Germinal center (tissue), 1 donor: ENCODE measurements at places on chromosomes 11 and 22.
A peak's percentile ranks its signal among the peaks of the same experiment; 100 is the strongest.

GRCh38 chr22:43014316-43014868 lies 557 bp downstream of the PACSIN2 start:
- DNase-seq = no peak

DNA sequence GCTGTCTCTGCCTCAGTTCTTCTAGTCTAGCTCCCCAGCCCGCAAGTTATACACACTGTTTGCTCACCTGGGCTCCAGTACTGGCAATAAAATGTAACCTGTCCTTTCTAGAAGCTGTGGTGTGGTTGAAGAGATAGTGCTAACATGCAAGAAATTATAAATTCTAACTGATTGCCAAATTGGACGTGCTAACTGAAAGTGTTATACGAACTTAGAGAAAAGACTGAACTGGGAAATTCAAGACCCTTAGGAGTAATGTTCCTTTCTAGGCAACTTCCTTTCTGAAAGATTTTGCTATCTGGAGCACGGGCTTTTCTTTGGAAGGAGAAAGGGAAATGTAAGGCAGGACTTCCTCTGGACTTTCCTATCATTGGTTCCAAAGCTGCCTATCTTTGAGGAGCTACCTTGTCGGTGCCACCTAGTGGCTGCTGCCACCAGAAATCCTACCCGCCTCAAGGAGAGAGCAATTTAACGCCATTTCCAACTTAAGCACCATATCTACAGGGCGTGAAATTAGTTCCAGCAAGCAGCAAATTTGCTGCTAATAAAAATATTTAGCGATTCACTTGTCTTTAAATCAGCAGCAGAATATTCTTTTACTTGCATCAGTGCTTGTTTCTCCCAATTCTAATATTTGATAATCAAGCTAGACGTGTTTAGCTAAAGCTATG lies 12.7 kb upstream of the TMEM218 start:
- peak; percentile 58 for DNase-seq

GRCh38 chr11:129998107-129998506 lies 4.5 kb downstream of the PRDM10 start:
- no peak for DNase-seq

DNA sequence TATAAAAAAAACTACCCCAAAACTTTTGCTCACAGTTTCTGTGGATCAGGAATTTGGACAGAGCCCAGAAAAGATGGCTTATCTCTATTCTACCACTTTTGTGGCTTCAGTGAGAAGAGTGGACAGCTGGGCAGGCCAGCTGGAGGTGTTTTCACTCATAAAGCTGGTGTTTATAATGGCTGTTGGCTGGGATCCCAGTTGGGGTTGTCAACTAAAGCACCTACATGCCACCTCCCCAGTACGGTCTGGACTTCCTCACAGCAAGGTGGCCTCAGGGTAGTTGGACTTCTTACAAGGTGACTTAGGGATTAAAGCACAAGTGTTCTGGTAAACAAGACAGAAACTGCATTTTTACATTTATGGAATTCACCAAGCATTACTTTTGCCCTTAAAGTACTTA lies 171.0 kb downstream of the NELL1 start:
- DNase-seq = no peak

- DNase-seq = no peak
These were observed 17.9 kb upstream of the MPPED1 start for GRCh38 chr22:43393844-43394474.

DNA sequence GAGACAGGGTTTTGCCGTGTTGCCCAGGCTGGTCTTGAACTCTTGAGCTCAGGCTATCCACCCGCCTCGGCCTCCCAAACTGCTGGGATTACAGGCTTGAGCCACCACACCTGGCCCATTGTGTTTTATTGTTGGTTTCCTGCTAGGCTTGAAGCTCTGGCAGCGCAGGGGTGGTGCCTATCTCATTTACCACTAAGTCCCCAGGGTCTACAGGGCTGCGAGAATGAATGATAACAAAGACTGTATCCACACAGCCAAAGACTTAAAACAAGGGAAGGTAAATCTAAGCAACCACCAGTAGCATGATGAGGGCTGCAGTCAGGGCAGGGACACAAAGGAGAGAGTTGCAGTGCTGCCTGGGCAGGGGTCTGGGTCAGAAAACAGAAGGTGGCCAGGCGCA lies 37.3 kb upstream of the XBP1 start:
- DNase-seq = no peak

DNA sequence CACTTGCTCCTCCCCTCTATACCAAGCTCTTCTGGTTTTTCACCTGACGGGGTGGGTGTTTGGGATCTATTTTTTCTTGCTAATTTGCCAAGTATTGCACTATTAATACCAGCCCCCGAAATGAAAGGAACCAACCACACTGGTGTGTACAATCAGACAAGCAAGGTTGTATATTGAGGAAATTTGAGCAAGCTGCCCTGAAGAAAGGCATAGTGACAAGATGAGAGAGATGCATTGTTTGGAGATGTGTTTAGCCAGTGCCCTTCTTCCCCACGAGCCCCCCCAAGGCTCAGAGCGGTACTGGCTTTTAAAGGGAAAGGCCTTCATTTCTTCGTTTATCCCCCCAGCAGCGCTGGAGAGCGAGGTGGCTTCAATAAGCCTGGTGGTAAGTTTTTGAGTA lies 15.2 kb upstream of the GAS2L1 start:
- DNase-seq = no peak

DNA sequence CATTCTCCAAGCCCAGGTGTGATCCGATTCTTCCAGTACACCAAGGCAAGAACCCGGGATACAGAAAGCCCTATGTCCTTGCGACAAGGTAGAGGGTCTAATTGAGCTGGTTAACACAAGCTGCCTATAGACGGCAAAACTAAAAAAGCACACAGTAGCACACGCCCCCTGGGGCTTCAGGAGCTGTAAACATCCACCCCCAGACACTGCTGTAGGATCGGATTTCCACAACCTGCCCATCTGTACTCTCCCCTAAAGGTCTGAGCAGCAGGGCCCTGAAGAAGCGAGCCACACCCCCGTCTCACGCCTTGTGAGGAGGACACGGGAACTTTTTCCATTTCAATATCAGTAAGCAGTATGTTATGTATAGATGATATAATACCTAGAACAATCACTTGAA lies 624.7 kb downstream of the BUD13 start:
- DNase-seq = no peak

GRCh38 chr11:122422682-122423081 lies 232.8 kb upstream of the UBASH3B start:
- no peak for DNase-seq

- DNase-seq = peak; percentile 84
These were observed 5.0 kb downstream of the SCN2B start for GRCh38 chr11:118171269-118172062.

DNA sequence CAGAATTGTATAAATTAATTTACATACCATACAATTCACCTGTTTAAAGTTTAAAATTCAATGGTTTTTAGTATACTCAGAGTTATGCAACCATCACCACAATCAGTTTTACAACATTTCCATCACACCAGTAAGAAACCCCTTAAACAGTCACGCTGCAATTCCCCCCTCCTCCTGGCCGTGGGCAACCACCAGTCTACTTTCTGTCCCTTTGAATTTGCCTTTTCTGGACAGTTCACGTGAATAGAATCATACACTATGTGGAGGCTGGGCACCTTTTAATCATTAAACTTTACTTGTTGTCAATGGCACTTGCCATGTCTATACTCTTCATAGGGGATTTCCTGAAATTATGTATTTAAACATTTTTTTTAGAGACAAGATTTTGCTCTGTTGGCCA lies 20.1 kb upstream of the SWAP70 start:
- no peak for DNase-seq

- DNase-seq = no peak
These were observed 13.3 kb downstream of the DUSP8 start for GRCh38 chr11:1558775-1559110.

DNA sequence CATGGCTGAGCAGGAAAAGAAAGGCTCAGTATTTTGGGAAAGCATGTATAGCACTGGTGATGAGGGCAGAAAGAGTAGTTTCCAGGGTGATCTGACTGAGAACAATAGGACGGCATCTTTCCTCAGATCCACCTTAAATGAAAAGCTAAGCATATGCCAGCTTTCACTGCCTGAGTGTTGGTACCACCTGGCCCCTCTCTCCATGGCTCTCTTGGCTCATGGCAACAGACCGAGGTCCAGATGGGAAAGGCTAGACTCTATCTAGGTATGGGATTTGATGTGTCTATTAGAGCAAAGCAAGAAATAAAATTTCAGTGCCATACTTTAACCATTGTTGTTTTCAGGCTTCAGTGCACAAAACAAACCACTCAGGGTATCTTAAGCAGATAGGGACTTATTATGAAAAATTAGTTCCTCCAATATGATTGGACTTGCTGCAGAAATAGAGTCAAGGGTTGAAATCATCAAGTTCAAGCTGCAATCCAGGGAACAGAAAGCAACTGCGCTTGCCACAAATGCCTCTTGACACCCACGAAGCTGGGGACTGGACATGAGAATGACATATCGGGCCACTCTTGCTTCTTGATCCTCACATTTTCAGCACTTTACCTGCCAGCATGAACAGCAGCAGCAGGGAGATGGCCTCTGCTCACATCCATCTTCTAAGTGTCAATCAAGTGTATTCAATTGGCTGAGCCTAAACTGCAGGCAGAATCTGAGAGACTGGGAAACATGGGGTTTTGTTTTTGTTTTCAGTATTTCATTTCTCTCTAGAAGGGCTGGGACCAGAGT lies 64.0 kb upstream of the SNX19 start:
- no peak for DNase-seq

- DNase-seq = no peak
These were observed 259.2 kb upstream of the SORL1-AS1 start for GRCh38 chr11:121711939-121712338.

DNA sequence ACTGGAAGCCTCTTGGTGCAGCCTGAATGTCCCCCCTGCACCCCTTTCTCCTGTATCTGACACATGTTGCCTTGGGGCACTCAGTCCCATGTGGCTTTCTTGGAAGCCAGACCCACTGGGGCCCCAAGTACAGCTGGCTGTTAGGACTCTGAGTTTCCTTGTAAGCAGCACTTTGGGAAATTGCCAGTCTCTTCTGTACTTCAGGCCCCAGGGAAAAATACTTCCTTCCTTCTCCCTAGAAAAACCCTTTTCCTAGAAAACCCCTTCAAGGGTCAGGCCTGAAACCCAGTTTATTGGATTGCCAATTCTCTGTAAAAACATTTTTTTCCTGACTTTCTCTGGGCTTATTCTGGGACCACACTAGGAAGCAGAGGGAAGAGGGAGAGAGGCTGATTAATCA lies 360.3 kb downstream of the TENM4 start:
- no peak for DNase-seq

DNA sequence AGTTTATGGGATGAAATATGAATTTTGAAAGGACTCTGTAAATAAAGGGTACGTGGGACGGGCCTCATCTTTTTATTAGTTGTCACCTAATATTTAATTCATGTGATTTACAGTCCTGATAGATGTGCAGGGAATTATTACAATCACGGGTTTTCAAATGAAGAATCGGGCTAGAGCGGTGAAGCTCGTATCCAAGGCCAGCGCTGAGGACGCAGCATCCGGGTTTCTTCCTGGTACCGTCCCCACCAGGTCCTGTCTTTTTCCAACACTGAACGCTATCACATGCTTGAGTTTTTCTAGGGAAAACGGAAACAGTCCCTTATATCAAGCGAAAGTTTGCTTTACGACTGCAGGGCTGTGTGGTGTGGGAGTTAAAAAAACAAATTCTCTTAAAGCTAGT lies 787 bp downstream of the SMDT1 start:
- no peak for DNase-seq

GRCh38 chr11:1839204-1839923 lies 583 bp downstream of the TNNI2 start:
- no peak for DNase-seq

DNA sequence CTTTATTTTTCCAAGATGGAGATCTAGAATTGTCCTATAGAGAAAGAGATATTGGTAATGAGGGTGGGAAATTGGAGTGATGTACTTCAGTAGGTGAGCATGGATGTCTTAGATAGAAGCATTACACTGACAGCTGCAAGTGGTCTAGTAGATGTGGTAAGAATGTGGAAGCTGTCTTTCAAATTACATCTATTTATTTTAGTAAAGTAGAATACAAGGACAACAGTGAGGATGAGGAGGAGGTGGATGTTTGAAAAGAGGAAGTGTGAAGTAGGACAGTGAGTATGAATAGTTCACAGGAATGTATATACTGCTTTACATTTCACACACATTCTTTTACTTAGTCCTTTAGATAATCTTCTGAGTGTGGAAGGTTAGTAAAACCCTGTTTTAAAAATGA lies 64.2 kb downstream of the HIPK3 start:
- no peak for DNase-seq

GRCh38 chr22:39469681-39470450 lies 13.1 kb downstream of the MGAT3 start:
- DNase-seq = no peak

DNA sequence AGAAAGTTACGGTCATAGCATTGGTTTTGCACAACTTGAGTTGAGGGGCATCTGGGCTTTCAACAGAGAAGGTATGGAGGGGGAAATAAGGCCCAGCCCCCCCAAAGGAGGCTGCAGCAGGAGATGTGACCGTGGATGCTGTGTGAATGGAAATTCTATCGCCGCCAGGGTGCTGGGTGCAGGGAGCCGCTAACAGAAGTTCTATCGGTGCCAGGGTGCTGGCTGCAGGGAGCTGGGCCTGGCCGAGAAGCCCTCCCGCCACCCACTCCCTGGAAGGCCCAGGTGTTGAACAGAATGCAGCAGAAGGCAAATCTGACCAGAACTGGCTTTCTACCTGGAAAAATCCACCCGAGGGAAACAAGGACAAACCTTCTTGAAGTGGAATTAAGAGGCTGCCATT lies 115.0 kb downstream of the SHANK2 start:
- DNase-seq = no peak

DNA sequence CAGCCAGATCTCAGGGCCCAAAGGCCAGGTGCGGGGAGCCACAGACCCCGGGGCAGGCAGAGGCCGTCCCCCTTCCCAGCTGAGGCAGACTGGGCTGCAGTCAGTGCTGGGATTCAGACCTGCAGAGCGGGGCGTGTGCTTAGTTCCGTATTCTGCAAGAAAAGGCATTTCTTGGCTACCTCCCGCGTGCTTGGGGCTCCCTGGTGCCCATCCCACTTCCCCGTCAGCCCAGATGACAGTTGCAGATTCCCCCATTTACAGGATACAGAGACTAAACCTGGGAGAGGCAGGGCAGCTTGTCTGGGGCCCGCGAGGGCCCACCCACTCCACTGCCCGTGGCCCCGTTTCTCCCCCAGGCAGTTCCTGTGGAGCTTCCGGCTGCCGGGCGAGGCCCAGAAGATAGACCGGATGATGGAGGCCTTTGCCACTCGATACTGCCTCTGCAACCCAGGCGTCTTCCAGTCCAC lies 18.3 kb downstream of the CYTH4 start:
- DNase-seq = no peak
